Activated CD4-positive, alpha-beta T cell treated with anti-CD3 and anti-CD28 coated beads, Interleukin-10, Interleukin-2, amounts not matched to agents 100 ng/mL and 50 ng/mL, durations not matched to agents 16 hours and 8 hours (primary cell): ENCODE measurements at places on chromosomes 13 and 19.

DNA sequence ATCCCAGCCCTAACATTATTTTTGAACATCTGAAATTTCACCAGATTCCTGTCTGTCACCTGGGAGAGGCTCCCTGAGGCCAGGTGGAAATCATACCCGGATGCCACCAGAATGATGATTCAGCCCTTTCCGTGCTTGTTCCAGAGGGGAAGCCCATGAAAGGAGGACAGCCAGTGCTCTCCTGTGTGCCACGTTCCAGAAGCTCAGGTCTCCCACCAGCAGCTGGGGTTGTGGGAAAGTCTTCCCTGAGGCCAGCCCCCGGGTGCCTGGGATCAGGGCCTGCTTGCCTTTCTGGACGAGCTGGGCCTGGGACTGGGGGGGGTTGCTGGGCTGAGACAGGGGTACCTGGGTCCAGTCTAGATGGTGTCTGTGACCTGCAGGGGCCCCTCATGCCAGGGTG is 25.5 kb upstream of the IGFL1 start:
- DNase-seq, result no peak

DNA sequence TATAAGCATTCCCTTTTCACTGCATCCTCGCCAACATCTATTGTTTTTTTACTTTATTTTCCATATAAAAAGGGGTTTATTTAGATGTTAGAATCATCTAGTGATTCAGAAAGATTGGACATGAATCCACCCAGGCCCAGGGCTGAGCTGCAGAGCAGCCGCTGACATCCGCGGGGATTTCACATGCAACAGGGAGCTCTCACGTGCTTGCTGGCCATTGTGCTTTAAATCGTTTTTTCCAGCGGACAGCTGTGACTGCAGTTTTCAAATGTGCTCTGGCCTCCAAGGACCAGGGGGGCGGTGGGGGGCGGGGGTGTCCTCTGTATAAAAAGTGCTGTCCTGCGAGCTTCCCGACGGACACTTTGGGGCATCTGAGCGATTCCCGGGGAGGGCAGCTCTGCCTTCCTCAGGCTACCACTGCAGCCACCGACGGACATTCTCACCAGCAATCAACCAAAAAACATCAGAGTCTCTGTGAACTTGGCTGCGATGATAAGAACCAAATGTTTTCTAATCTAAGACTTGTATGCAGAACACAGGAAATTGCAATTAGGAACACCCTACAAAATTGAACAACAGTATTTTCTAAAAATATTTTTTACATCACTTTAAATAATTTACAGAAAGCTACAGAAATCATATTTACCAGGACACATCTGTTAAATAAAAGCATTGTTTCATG is 12.6 kb downstream of the RB1 start:
- no peak for DNase-seq

GRCh38 chr13:27635266-27635665 is 13.6 kb downstream of the POLR1D start:
- DNase-seq, result no peak

GRCh38 chr13:31717583-31717982 is 21.7 kb upstream of the RXFP2 start:
- DNase-seq, result no peak

DNA sequence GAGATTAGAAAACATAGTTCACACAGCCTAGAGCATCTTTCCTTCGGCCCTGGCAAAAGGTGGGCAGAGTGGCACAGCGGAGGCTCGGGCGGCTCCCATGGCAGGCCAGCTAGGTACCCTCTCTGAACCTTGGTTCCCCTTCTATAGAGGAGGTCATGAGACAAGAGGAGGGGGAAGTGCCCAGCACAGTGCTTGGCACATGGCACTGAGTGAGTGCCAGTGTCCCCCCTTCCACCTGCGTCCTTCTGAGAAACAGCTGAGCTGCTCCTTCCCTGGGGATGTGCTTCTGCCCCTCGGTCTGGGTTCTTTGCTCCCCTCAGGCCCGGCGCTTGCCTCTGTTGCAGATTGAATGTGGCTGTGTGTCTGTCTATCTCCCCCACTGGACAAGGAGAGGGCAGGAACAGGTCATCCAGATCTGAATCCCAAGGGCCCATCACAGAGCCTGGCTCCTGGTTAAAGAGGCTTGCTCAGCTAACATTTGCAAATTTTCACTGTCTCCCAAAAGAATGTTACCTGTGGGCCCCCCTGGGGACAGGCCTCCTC is 165.6 kb downstream of the USP12 start:
- no peak for DNase-seq

DNA sequence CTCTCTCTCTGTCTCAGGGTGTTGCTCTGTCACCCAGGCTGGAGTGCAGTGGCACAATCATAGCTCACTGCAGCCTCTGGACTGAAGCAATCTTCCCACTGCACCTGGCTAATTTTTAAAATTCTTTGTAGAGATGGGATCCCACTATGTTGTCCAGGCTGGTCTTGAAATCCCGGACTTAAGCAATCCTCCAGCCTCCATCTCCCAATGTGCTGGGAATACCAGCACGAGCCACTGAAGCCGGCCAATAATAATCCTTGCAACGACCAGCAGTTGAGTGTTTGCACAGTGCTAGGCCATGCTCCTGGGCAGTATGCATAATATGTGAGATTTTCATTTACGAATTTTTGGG is 640 bp upstream of the EPOR start:
- no peak for DNase-seq

- DNase-seq, result no peak
Observed at GRCh38 chr19:33687481-33688170, 65.9 kb downstream of the CHST8 start.
